Hepatocyte (in vitro differentiated cells): ENCODE measurements at places on chromosomes 2 and 18. TPM values are rescaled to one million over a fixed set of nuclear protein-coding genes. Genes with fewer than 3 reads are reported as not detected.

- no peak for DNase-seq
These were observed 115.2 kb downstream of the DIS3L2 start for GRCh38 chr2:232076736-232077135.

The SERPINB10 gene
- 0.93 TPM in 1 of 2 replicates, not detected in the other for total RNA-seq

GRCh38 chr2:44582363-44583008 lies 220.7 kb downstream of the CAMKMT start:
- DNase-seq, result no peak

- no peak for DNase-seq
These were observed 189.1 kb upstream of the BCL2L11 start for GRCh38 chr2:110931648-110932047.

The FIGN gene
- 4.5 and 6.0 TPM in 2 replicates for total RNA-seq

The ITPRIPL1 gene
- 2.0 TPM in 2 replicates for total RNA-seq

The THSD7B gene
- total RNA-seq, result 4.5 and 5.7 TPM in 2 replicates

The CHRNG gene
- not detected in 2 replicates for total RNA-seq

DNA sequence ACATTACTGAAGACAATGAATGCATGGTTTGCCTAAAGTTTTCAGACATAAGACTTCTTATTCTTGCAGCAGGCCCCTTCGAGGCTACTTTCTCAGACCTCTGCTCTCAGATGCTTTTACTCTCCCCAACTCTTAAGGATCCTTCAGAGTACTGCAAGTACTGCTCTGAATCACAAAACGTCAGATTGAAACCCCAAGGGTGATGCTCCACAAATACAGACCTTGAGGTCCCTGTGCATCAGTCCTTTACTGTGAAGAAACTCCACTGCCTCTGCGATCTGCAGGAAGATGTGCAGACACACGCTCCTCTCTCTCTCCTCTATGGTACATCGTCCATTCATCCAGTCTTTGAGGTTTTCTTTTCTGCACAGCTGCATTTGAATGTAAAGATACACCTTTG lies 52.8 kb downstream of the EIF2AK3 start:
- DNase-seq, result no peak

- DNase-seq, result no peak
These were observed 6.2 kb downstream of the GLI2 start for GRCh38 chr2:120741571-120742561.

The SERPINB11 gene
- not detected in 2 replicates for total RNA-seq

- DNase-seq, result no peak
These were observed 63.1 kb downstream of the PLB1 start for GRCh38 chr2:28558918-28559317.

The CDH7 gene
- 2.8 and 2.9 TPM in 2 replicates for total RNA-seq

GRCh38 chr2:191215666-191216065 lies 29.5 kb upstream of the MYO1B start:
- no peak for DNase-seq

DNA sequence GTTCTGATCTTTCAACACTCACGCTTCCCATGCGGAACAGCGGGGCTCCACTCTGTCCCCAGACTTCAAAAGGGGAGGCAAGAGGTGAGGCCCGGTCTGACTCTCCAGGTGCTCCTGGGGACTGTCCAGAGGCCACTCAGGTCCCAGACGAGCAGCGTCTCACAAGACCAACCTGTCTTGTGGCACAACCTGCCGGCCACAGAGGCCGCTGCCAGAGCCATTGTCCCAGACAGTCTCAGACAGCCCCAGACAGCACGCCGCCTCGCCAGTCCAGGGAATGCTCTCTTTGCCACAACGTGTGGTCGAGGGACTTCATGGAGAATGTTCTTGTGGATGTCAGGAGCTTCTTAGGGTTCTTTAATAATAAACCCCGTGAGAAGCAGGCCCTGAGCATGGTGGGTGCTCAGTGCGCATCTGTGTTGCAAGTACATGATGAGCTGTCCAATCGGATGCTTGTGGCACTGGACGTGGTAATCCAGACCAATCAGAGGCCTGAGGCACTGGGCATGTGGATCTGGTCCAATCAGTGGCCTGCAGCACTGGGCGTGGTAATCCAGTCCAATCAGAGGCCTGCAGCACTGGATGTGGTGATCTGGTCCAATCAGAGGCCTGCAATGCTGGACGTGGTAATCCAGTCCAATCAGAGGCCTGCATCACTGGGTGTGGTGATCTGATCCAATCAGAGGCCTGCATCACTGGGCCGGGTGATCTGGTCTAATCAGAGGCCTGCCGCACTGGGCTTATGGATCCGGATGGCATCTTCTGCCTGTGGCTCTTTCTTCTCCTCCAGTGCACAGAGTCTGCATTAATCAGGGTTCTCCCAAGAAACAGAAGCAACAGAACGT lies 76.4 kb downstream of the TMEM18 start:
- no peak for DNase-seq

- DNase-seq, result no peak
These were observed 48.6 kb downstream of the LINC00305 start for GRCh38 chr18:64100116-64100922.

DNA sequence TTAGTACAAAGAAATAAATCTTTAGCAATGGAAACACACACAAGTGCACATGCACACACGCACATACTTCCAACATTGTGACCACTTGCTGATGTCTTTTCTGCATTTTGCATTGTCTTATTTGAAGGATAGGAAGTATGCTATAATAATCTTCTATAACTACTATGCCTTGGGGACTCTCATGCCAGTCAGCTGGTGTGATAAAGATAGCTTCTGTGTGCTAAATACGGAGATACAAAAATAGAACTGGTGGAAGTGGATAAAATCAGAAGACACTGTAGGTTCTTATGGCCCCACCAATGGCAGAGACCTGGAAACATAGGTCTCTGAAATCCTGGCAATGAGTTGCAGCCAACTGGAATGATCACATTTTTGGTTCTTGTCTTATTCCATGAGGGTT lies 31.5 kb upstream of the RASGRP3 start:
- no peak for DNase-seq

The NRP2 gene
- total RNA-seq, result 60.2 and 79.2 TPM in 2 replicates

DNA sequence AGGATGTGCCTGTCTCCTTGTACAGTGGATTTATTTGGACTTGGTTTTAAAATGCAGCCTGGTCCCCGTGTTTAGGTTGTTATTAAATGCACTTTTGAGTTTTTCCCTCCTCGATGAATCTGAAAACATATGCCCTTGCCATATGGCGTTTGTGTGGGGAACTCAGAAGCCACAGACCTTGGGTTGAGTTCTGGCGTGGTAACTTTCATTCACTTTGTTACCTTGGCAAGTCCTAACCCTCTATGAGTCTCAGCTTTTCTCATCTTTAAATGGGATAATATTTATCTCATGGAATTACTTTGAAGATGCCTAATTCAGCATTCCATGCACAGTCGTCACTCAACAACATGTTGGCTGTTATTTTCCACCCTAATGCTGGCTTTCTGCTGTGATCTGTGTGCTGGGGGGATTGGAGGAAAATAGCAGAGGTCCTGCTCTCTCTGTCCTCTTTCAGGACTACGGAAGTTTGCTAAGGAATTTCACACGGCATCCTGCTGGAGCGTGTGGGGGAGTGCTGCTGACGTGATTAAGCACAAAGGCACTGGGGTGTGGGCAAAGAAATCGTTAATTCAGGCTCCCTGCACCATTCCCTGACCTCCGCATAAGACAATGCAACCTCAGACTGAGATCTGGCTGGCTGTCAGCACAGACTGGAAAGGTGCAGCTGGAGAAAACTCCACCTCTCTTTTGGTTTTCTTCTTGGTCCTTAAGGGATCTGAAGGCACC lies 61.7 kb downstream of the LDLRAD4 start:
- DNase-seq, result no peak

DNA sequence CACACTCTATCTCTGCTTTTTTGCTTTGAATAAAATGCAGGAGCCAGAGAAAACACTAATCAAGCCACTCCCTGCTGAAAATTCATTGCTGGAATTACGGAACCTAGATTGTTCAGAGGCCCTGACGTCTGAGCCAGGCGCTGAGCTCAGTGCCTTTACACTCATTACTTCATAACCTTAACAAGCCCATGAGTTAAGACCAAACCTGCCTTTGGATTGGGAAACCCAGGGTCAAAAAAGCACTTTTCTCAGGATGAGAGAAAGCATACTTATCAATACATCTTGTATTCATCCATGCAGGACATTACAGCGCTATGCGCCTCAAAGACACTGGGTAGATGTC lies 762 bp downstream of the INO80C start:
- peak; percentile 67 for DNase-seq

DNA sequence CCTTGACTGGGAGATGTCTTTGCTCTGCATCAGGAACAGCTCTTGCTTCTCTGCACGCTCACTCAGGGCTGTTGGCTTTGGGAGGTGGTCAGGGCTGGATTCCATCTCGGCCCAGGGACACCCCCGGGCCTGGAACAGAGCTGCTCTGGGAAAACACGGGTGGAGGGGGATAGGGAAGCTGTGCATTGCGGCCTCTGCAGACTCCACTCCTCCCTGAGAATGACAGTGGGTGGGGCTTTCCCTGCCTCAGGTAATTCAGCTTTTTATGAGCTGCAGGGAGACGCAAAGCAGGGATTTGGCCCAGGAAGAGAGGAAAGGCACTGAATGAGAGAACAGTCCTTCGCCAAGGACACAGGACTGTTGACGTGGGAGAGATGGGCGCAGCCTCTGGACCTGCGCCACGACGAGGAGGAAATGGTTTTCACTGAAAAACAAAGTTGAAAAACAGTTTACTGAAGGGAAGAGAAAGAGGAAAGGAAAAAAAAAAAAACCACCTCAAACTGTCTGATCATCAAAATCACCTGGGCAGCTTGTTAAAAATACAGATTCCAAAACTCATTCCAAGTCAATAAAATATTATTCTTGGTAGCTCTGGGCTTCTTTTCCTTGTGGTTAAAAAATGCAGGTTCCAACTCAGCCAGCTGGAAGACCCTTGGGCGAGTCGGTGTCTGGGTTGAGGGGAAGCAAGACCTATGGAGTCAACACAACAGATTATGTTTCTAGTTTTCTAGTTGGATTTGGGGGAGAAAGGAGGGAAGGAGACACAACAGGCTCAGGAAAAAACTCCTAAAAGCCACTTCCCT lies 194.0 kb downstream of the ZFP36L2 start:
- peak; percentile 81 for DNase-seq

The TNFAIP6 gene
- total RNA-seq, result 9.0 and 13.0 TPM in 2 replicates

- DNase-seq, result no peak
These were observed 927.7 kb upstream of the CDH2 start for GRCh38 chr18:29104671-29105070.

GRCh38 chr2:38159191-38159590 lies 83.2 kb upstream of the CYP1B1 start:
- DNase-seq, result no peak

GRCh38 chr2:177352441-177353186 lies 40.0 kb upstream of the AGPS start:
- no peak for DNase-seq

DNA sequence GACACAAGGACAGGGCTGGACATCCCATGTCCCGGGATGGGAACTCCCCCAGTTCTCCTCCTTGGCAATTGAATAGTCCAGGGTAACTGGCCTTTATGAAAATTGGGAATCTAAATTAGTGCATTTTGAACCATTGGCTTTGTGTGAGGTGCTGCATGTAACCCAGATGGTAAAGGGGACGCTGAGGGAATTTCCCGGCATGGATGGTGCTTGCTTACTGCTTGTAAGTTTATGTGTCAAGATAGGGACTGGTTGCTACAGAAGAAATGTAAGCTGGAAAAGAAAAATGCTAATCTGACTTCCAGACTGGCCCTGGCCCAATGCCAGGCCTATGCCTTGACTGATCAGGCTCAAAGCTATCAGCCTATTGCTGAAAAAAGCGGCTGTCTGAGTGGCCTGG lies 1096.7 kb upstream of the DDX18 start:
- DNase-seq, result no peak

- peak; percentile 36 for DNase-seq
These were observed 136.2 kb downstream of the BCL2 start for GRCh38 chr18:63183378-63183777.

GRCh38 chr2:61647044-61647443 lies 108.9 kb upstream of the XPO1 start:
- DNase-seq, result no peak

- peak; percentile 26 for DNase-seq
These were observed 100.4 kb upstream of the LCLAT1 start for GRCh38 chr2:30346471-30347169.

DNA sequence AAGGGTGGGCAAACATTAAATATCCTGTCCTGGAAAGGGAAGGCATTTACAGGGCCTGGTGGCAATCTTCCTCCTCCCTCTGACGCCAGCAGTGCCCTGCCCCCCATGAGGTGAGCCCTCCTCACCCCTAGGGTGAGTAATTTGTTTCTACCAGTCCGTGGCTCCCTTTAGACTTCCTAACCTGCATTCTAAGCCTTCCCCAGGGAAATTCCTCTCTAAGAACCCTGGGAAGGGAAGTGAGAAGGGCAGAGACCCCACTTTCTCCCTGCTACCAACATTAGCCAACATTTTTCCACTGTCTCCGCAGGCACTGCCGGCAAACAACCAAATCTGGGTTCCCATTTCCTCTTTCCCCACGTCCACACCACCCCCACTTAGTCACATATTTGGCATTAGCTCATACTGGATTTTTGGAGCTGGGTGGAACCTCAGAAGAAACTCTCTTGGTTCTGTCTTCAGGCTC lies 69.3 kb downstream of the NRP2 start:
- no peak for DNase-seq

The MAT2A gene
- 202 and 252 TPM in 2 replicates for total RNA-seq

The RGPD4 gene
- not detected in 2 replicates for total RNA-seq

The ST8SIA5 gene
- 0.44 TPM in 1 of 2 replicates, not detected in the other for total RNA-seq

The LAMA1 gene
- 50.3 and 52.7 TPM in 2 replicates for total RNA-seq

The IL1A gene
- 2.3 and 3.1 TPM in 2 replicates for total RNA-seq

- DNase-seq, result no peak
These were observed 43.5 kb downstream of the PDCL3 start for GRCh38 chr2:100606332-100606725.

- no peak for DNase-seq
These were observed 842.5 kb upstream of the NXPH2 start for GRCh38 chr2:139622691-139623090.

DNA sequence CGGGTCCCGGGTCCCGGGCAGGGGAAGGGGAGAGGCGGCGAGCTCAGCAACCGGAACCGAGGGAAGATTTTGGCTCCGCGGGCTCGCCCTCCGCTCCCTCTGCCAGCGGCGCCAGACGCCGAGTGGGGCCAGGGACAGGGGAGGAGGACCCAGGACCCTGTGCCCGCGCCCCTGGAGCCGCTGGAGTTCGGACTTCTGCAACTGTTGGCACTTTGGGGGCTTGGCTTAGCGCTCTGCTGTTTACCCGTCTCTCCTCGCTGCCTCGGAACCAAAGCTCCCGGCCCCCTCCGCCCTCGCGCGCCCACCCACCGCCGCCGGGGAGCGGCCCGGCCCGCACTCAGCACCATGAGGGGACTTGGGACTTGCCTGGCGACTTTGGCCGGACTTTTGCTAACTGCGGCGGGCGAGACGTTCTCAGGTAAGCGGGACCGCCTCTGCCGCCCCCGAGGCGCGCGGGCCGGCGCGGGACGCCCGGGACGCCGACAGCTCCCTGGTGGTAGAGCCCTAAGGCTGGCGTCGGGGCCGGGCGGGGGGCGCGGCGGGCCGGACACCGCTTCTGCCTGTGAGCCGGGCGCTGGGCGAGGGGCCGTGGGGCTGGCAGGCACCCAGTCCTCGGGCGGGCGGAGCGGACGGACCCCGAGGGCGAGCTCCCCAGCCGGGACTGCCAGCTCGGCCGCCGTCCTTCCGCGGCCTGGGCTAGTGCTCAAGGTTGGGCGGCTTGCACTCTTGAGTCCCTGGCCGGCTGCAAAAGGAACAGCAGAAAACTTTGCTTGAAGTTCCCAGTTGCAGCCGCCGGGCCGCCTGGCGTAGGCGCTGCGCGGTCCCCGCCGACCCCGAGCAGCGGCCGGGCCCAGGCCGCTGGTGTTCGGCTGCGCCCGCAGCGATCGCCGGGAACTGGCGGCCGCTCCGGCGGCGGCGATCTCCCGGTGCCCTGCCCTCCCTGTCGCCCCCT lies 634 bp downstream of the PTPRM start:
- peak; percentile 77 for DNase-seq
